ENCODE measurements at places on chromosomes 2 and 18.

DNA sequence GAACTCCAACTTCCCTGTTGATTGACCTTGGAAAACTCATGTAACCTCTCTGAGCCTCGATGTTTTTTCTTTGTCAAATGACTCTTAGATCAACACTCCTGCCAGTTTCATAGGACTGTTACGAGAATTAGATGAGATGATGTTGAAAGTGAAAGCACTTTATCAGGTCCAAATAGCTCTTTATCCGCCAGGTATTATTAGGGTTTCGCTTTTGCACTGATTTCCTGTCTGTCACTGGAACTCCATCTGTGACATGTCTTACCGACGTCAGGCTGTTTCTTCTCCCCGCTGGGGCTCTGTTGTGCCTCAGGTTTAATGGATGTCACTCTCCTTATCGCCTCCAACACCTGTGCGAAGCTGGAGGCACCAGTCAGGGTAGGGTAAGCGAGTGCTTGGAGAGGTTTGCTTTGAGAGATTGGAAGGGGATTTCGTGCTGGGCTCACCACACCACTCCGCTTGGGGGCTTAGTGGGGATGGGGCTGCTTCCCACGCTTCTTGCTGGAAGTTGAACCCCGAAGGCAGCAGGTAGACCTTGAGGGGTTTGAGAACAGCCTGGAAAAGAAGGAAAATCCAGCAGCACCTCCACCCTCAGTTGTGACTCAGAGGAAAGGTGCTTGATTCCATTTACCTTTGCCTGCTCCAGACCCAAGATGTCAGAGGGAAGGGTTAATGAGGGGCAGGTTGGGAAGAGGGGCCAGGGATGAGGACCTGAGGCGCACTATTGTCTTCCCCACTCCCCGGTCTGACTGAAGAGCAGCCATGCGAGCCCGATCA is 4.3 kb downstream of the GAD1 start:
- no peak for DNase-seq

DNA sequence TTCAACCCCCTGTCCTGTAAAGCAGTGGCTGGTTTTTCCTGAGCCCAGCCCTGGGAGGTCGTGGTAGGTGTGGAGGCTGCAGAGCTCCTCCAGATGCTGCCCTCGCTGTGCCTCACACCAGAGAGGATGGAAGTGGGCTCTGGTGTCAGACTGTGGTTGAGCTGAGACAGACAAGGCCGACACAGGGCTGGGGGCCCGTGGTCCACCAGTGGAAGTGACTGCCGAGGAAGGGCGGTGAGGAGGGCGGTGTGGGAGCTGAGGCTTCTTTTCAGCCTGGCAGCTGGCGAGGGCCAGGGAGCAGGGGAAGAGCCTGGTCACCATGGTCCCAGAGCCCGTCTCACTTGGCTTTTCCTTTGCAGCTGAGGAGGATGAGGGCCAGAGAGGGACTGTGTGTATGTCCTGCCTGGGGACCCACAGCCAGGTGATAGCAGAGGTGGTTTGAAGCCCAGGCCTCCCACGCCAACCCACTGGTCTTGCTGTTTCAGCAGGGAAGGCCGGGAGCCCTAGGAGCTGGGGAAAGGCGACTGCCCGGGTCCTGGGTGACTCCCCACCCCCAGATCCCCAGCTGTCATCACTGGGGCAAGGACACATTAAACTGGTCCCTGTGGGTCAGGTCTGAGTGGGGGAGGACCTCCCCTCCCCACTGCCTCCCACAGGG is 8.5 kb downstream of the SFTPB start:
- DNase-seq, result no peak

GRCh38 chr2:207974216-207974605 is 51.1 kb downstream of the PLEKHM3 start:
- no peak for DNase-seq

DNA sequence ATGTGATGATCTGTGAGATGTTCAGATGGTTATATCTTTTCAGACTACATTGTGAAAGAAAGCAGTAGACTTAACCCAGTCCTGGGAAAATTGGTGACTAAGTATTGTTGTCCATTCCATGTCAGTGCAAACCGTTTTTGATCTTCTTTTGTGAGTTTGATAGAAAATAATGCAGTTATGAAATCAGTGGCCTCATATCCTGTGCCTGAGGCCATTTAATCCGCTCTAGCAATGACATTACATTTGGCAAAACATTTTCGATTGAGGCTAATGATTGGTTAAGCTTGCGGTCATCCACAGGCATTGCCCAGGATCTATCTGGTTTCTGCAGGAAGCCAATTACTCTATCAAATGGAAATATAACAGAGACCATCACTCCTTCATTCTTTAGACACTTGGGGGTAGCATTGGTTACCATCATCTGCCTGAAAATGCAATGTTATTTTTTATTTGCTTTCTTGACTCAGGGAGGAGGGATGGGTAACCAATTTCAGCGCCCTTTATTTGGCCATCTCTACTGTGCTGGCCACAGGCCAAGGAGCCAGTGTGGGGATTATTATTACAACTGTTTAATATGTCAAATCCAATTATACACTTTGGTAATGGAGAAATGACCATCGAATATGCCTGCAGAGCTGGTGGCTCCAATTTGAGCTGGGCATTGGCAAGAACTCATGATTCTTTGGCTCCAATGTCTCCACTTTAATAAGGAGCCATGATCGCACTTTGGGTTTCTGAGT is 33.6 kb downstream of the TRIB2 start:
- no peak for DNase-seq

DNA sequence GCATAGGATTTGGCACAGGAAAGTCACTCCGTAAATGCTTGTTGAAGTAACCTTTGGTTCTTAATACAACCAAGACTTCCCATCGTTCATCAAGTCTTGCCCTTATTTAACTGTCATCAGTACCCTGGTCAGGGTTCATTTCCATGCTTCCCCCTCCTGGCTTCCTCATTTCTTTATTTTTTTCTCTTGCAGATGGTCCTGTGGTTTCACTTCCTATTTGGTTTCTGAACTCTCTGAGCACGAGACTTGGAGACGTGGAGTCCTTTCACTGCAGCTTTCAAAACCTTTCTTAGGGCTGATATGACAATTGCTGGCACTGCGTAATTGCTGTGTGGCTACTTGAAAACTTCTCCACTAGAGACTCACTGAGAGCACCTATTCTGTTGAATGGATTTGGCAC is 59.9 kb upstream of the PID1 start:
- no peak for DNase-seq

All from foreskin melanocyte (primary cell).